ENCODE measurements at places on chromosomes 16 and 17.

- DNase-seq: no peak
These were observed 1.5 kb downstream of the SLC35G3 start for GRCh38 chr17:35192708-35193107.

- no peak for DNase-seq
These were observed 440.8 kb downstream of the KCNJ2 start for GRCh38 chr17:70610161-70610560.

GRCh38 chr16:59210955-59211541, 476.9 kb upstream of the GOT2 start:
- no peak for DNase-seq

GRCh38 chr17:45221081-45222013, at the start of gene FMNL1:
Gene FMNL1, plus strand, starts transcription at chr17:45221885. Its CDS starts 240 bp downstream, at chr17:45222125.
- no peak for DNase-seq

DNA sequence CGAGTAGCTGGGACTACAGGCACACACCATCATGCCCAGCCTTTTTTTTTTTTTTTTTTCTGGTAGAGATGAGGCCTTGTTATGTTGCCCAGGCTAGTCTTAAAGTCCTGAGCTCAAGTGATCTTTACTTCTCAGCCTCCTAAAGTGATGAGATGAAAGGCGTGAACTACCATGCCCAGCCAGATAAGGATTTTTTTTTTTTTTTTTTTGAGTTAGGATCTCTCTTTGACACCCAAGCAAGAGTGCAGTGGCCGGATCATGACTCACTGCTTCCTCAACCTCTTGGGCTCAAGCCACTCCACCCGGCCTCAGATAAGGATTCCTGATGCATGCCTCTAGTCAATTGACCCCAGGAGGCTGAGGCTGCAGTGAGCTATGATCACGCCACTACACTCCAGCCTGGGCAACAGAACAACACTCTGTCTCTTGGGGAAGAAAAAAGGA, 11.2 kb upstream of the PLEKHG4 start:
- DNase-seq: no peak

DNA sequence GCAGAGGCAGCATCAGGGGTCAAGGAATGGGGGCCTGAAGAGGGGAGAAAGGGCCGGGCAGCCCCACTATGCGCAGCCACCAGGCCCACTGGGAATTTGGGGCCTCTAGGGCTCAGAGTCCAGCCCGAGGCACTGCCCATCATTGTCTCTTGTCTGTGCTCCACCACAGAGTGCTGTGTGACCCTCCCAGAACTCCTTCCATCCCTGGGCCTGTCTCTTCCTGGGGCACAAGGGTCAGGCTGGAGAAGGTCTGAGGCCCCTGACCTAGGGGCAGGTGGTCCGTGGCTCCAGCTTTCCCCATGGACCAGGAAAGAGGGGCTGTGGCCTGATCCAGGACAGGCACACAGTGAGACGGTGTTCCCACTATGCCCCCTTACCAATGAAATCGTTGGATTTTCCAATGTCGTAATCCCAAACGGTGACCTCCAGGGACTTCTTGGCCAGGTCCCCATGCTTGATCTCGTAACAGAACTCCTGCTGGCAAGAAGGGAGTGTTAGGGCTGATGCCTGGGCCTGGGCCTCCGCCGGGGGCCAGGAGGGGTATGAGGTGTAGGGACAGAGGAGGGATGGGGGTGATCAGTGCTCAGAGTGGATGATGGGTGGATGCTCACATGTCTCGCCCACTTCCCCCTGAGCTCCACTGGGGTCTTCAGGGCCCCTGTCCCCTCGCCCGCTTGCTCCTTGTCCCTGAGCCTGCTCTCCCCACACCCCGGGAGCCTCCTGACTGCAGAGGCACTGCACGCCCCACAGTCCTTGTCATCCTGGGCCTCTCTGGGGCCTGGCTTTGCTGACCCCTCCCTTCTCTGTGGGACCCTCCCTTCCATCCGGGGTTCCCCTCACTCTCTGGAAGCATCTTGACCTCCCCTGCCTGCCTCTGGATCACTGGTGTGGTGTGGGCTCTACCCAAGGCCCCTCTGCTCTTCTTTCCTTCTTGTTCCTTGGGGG, 10.7 kb downstream of the SCGB1C2 start:
- DNase-seq: no peak

Measured in esophagus squamous epithelium (tissue), 5 donors.